ENCODE measurements at places on chromosomes 1 and 21.

DNA sequence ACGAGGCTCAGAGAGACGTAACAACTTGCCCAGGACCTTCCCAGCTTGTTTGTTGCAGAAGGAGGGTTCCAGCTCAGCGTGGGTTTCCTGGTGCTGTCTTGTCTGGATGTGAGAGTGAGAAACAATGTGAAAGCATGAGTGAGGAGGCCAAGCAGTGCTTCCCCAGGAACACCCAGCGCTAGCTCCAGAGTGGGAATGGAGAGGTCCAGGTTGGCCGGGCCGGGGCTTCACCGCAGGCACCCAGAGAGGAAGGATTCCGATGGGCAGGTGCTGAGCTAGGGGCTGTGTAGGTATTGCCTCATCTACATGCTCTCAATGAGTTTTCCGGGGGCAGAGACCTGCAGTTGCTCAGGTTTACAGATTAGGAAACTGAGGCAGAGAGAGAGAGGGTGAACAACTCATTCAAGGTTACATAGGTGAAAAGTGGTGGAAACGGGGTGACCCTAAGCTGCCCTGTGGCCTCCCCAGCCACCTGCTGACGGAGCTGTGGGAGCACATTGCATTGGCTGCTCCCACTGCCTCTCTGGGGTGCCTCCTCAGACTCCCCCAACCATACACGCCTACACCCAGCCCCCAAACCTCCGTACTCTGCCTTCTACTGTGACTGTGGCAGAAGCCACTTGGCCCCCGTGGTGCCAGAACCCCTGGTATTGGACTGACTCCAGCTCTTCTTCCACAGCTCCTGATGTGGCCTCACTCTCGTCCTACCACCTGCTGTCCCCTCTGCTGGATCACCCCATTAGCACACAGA lies 51.2 kb downstream of the B3GALT5 start:
- no peak for DNase-seq

GRCh38 chr1:40187399-40187798 lies 26.2 kb downstream of the RLF start:
- no peak for DNase-seq

GRCh38 chr1:1561801-1562470 lies 12.7 kb downstream of the SSU72 start:
- DNase-seq: no peak

- no peak for DNase-seq
Measured at GRCh38 chr1:7136166-7136953, 351.1 kb downstream of the CAMTA1 start.

GRCh38 chr21:29233611-29234540 lies 64.8 kb upstream of the BACH1 start:
- DNase-seq: no peak

DNA sequence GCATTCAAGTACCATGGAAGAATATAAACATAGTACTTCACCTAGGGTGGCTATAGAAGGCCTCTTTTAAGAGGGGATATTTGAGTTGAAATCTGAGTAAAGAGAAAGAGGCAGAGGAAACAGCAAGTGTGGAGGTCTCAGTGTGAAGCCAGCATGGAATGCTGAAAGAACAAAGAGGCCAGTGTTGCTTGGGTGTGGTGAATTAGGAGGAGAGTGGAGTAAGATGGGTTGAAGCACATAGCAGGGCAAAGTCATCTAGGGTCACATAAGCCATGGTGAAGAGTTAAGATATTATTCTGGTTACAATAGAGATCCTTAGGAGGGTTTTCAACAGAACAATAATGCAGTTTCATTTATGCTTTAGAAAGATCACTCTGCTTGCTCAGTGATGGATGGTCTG lies 37.5 kb downstream of the C1orf141 start:
- DNase-seq: no peak

GRCh38 chr21:35467566-35467965 lies 418.5 kb upstream of the RUNX1 start:
- DNase-seq: no peak

DNA sequence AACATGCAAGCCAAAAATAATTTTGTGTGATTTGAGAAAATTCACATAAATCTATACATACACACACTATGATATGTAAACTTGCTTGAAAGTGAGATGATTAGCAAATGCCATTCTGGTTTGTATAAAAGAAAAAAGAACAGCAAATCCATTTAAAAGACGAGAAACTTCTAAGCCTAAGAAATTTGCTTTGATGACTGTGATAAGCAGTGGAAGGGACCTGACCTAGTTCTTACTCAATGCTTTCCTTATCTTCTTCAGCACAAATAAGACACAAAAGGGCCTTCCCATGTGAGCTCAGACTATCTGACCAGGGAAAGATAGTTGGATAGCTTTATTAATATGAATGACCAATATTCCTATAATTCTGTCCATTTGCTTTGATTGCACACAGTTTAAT lies 25.3 kb upstream of the NMNAT2 start:
- no peak for DNase-seq

DNA sequence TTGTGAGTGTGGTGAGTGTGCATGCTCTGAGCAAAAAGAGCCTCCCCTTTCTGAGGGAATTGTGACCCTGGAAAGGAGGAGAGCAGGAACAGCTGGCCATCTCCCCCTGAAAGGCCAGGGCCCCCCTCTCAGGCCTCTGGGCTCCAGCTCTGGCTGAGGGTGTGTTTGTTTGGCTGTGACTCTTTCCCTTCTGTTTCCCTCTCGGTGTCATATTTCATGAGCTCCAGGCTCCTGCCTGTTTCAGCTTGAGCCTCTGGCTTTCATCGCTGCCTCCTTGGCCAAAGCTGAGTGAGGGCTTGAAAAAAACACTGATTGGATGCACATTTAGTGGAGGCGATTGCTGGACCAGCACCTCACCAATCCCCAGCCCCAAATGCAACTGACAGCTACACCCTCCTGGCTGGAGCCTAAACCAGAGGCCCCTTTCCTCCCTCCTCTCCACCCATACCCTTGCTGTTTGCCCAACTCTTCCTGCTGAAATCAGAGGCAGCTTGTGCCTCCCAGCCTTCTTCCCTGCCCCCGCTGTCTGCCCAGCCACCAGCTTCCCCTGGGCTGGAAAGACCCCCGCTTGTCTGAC lies 64.1 kb downstream of the DDR2 start:
- DNase-seq: peak; percentile 90

GRCh38 chr21:43884012-43884860 lies 19.2 kb downstream of the AGPAT3 start:
- DNase-seq: peak; percentile 34

- no peak for DNase-seq
Measured at GRCh38 chr1:153336650-153337049, 12.0 kb downstream of the PGLYRP4 start.

DNA sequence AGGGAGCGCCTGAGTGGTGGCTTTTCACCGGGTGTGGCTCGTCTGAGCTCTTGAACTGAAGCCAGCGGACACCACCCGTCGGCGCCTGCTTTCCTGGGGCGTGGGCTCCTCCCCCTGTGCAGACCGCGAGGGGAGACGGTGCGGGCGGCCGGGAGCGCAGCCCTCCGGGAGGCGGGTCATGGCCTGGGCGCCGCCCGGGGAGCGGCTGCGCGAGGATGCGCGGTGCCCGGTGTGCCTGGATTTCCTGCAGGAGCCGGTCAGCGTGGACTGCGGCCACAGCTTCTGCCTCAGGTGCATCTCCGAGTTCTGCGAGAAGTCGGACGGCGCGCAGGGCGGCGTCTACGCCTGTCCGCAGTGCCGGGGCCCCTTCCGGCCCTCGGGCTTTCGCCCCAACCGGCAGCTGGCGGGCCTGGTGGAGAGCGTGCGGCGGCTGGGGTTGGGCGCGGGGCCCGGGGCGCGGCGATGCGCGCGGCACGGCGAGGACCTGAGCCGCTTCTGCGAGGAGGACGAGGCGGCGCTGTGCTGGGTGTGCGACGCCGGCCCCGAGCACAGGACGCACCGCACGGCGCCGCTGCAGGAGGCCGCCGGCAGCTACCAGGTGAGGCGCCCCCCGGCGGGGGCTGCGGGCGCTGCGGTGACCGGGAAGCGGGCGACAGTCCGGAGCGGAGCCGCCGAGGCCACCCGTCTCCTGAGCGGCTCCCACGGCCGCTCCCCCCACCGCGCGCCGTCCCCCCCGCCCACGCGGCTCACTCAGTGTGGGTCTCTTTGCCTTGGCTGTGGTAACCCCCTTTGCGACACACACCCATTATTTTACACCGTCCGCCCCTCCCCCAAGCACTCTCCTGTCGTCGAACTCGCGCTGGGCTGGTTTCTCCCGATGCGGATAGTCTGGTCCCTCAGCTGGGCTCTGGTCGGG lies at the start of gene TRIM58:
TSS of gene TRIM58 (plus strand) at position 119 of the 916 bp plus-strand sequence. CDS start at position 179, 60 bp downstream.
- no peak for DNase-seq

GRCh38 chr1:90357995-90358394 lies 359.1 kb downstream of the BARHL2 start:
- no peak for DNase-seq

DNA sequence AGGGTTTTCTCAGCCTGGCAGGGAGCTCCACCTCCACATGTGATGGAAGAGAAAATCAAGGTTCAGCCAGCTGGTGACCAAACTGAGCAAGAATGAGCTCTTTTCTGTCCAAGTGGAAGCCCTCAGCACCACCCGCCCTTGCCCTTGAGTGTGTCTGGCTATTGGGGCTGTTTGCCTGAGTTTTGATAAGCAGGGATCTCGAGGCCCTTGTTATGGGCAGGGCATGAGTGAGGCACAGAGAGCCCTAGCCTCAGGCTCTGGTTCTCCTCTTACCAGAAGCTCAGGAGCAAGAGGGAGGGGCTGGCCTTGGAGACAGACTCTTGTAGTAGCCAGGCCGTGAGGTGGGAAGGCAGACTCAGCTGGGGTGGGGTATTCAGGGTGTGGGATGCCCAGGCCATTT lies 37.5 kb upstream of the ARF1 start:
- DNase-seq: no peak

DNA sequence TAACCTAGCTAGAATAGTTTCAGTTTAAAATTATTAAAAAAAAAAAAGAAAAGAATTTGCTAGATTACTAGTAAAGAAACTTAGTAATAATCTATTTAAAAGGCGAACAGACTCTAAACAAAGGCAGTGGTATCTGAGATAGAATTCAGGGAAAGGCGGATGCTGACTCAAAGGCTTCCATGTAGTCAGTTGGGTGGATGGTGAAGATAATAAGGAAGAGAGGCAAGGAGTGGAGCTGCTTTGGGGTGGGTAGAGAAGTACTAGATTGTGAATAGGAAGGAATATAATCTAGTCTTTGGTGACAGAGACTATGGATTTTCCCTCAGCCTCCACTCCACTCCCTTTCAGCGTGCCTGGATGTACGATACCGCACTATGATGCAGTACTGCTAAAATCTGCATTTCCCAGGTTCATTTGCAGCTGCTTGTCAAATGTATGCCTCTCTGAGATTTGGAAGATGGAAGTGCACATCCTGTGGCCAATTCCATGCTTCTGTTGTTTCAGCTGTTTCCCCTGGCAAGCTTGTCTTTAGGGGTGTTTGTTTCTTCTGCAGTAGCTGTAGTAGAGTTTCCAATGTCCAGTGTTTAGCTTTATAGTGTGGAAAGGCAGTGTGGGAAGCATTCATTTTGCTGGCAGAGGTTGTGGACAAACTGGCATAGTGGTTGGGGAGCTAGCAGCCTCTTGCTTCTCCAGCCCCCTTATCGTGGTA lies 184.6 kb upstream of the NRIP1 start:
- no peak for DNase-seq

GRCh38 chr1:43582162-43582566 lies 51.5 kb downstream of the PTPRF start:
- DNase-seq: peak; percentile 96

DNA sequence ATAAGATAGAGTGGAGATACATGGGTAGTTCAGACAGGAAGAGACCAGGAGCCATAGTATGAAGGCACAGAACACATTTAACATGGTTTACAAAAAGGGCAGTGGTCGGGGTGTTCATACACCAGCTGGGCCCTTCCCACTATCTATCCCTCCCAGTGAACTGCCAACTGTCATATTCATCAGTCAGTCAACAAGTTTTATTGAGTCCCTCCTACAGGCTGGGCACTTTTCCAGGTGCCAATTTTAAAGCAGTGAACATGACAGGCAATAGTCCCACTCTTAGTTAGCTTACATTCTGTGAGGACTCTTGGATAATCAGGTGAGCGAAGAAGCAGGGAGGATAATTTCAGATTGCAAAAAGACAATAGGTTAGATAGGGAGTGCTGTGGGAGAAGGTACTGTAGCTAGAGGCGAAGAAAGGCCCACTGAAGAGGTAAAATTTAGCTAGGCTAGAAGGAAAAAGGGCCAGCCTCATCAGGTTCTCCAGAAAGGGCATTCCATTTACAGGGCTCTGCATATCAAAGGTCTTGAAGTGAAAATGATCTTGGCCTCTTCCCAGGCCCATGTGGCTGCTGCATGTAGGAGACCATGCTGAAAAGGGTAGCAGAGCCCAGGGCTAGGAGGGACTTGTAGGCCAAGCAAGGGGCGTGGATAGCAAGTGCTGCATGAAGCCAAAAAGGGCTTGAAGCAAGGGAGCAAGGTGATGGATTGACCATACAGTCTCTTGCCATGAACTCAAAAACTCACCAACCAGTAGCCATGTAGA lies 274.7 kb upstream of the SNX7 start:
- DNase-seq: no peak

DNA sequence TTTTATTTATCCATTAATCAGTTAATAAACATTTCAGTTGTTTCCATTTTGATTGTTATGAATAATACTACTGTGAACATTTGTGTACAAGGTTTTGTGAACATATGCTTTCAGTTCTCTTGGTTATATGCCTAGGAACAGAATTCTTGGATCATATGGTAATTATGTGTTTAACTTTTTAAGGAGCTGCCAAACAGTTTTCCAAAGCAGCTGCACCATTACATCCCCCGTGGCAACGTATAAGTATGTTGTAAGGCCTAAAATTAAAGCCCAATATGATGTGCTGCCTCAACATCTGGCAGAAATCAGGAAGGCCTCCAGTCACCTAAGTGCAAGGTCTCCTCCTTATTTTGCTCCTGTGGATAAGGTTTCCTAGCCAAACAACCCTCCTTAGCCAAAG lies 235.6 kb upstream of the CACYBP start:
- no peak for DNase-seq

GRCh38 chr1:155513300-155513916 lies 49.2 kb downstream of the ASH1L start:
- DNase-seq: no peak

DNA sequence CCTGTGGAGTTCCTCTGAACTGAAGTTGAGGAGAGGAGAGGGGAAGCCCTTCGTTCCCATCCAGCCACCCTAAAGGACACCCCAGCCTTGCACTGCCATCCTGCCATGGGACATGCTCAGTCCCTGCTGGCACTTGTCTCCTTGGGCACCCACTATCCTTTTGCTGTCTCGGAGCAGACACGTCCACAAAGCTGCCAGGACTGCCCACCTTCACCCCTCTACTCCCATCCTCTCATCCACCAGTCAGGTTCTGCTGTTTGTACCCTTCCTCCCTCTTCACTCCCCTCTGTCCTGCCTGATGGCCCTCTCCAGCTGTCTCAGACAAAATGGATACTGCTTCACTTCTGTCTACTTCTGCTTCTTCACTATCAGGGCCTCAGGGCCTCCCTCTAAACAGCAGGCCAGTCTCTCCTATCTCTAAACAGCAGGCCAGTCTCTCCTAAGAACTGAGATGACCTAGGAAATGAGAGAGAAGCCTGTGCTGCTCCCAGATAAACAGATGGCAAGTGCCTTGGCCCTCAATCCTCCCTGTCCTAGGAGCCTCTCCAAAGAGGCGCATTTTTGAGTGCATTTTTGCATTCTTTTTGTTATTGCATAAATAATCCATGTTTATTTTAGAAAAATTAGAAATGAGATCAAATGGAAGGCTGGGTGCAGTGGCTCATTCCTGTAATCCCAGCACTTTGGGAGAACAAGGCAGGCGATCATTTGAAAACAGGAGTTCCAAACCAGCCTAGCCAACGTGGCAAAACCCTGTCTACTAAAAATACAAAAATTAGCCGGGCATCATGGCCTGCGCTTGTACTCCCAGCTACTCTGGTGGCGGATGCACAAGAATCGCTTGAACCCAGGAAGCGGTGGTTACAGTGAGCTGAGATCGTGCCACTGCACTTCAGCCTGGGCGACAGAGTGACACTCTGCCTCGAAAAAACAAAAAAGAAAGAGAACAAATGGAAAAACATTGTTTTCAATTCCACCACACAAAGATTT lies 4.4 kb upstream of the PYCR2 start:
- DNase-seq: no peak

All from H4 (cell line).